Activated naive CD4-positive, alpha-beta T cell treated with anti-CD3 and anti-CD28 coated beads, Interleukin-2, amount 50 U/mL, for 16 hours (primary cell): ENCODE measurements at places on chromosomes 5 and 9.

DNA sequence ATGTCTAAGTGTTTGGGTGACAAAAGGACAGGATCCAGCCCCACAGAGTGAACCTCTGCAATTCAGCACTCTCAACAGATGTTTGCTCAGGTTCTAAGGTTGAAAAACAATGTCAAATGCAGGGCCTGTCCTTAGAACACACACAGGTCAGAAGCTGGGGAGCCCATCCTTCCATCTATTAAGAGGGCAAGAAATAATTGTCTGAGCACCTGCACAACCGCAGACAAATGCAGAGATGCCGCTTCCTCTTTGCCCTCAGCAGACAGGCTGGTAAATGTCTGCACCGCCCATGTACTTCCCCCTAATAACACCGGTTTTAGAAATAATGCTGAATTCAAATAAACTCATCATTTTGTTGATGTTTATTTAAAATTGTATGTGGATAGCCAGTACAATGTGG lies 414.5 kb upstream of the ADAMTS16 start:
- DNase-seq: no peak

GRCh38 chr9:16221366-16221765 lies 649.1 kb downstream of the BNC2 start:
- DNase-seq: no peak

- DNase-seq: no peak
These were observed 287.2 kb downstream of the ARRDC3 start for GRCh38 chr5:91095786-91096385.

- DNase-seq: no peak
These were observed 396.5 kb downstream of the ZNF608 start for GRCh38 chr5:124349931-124350330.

GRCh38 chr5:20446121-20446520 lies 458.1 kb upstream of the CDH18 start:
- no peak for DNase-seq

DNA sequence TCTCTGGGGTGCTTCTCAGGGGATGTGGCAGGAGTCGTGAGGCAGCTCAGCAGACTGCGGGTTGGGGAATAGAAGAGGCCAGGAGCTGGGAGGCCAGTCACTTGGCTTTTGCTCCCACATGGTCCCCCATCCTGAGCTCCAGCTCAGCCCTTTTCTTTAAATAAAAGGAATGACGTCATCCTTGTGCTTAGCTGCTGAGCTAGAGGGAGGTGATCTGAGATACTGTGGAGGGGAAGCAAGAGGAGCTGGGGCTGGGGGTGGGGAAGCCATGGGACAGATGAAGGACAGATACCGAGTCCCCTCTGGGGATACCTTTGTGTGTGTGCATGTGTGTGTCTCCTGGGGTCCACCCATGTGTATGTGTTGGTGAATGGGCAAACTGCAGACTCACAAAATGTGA lies 89.0 kb upstream of the ARAP3 start:
- DNase-seq: no peak

- DNase-seq: no peak
These were observed 822 bp upstream of the TNIP1 start for GRCh38 chr5:151081431-151082281.

DNA sequence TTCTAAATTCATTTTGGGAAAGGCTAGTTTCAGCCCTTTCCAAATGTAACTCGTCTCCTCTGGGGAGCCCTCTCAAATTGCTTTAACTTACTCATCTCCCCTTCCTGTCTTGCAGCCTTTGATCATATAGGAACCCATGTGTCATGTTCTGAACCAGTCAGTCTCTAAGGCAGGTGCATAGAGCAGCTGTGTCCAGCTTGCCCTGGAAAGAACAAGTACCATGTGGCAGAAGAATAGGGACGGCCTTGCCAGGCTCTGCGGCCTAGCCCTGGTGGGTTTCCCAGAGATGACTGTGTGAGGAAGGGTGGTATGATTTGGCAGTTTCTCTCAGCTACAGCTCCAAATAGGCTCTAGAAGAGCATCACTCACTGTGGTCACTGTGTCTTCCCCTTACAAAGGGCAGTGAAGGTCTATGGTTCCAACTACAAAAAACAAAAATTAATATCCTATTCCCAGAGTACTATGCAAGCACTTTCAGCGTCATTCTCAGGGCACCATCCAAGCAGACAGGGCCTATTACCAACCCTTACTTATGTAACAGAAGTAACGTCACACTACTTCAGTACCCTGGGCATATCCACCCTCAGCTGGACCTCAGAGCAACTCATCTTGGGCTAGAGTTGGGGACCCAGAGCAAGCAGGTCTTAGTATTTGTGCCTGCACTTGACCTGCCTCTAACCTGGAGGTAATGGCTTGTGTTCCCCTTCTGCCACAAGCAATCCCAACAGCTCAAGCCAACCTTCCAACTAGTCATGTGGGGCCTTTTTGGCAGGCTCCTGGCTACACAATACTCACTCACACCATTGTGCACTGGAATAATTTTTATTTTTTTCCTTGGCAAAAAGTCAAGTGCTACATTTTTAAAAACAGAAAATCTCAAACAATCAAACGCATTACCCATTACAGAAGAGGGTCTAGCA lies 37.2 kb upstream of the UBAP2 start:
- DNase-seq: no peak

DNA sequence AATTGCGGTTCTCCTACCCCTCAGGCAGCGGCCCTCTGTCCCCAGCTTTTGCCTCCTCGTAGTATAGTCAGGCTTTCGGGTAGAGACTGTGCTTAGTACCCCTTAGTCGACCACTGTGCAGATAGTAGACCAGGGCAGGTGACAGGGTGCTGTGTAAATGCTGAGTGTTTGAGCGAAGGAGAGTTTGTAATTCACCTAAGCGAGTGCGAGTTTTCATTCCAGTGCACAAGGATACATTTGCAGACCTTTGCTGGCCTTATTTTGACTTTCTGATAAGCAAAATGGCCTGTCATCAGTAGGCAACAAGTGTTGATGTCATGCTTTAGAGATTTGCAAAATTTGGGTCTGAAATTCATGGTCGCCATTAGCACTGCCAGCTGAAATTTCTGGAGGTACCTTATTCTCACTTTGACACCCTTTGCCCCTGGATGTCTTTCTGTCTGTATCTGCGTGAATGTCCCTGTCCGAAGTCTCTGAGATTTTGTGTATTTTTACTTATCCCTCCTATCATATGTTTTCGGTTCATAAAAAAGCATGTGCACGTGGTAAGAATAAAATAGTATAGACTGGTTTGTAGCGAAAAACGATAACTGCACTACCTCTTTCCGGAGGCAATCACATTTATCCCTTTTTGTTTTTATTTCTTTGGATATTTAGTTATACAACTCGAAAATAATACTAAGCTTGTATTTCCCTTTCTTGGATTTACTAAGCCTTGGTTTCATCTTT lies 1.9 kb downstream of the LMNB1 start:
- DNase-seq: no peak

GRCh38 chr9:93451849-93452709 lies 594 bp downstream of the FAM120A start:
- peak; percentile 53 for DNase-seq

DNA sequence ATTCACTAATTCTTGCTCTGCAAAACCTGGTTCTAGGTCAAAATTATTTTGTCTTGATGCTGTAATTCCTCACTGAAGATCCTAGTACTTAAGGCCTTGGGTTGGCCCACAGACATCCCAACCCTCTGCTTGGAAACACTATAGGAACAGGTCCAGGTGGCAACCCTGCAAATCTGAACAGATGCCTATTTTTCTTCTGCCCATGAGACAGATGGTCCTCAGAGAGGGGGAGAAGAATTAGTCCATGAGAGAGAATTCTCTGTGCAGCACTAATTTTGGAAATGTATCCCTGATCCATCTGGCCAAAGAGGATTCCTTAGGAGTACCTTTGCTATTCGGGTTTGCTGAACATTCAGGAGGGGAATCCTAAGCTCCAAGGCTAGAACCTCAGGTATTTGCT lies 156.3 kb downstream of the ELAVL2 start:
- no peak for DNase-seq

- no peak for DNase-seq
These were observed 14.5 kb downstream of the ADAM19 start for GRCh38 chr5:157561110-157561509.

- DNase-seq: no peak
These were observed 70.7 kb downstream of the SUSD1 start for GRCh38 chr9:112104401-112104800.

GRCh38 chr9:137082925-137083290 lies 3.9 kb upstream of the MAN1B1 start:
- DNase-seq: no peak

DNA sequence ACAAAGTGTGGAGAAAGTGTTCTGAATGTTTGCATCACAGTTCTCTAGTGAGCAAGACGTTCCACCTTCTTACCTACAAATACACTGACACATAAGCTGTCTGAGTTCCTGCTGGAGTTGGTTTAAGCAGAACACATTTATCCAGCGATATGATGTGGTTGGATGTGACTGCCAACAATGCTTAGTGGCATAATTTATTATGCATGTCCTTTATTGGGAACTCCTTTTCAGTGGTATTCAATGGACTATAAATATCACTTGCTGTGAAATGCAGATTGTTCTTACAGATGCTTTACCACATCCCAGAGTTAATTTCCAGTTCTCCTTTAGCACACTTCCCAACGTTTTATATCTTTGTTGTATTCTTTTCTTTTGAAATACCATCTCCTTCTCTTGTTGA lies 222.2 kb downstream of the LURAP1L start:
- DNase-seq: no peak

GRCh38 chr5:18975624-18976023 lies 1012.4 kb downstream of the CDH18 start:
- no peak for DNase-seq

DNA sequence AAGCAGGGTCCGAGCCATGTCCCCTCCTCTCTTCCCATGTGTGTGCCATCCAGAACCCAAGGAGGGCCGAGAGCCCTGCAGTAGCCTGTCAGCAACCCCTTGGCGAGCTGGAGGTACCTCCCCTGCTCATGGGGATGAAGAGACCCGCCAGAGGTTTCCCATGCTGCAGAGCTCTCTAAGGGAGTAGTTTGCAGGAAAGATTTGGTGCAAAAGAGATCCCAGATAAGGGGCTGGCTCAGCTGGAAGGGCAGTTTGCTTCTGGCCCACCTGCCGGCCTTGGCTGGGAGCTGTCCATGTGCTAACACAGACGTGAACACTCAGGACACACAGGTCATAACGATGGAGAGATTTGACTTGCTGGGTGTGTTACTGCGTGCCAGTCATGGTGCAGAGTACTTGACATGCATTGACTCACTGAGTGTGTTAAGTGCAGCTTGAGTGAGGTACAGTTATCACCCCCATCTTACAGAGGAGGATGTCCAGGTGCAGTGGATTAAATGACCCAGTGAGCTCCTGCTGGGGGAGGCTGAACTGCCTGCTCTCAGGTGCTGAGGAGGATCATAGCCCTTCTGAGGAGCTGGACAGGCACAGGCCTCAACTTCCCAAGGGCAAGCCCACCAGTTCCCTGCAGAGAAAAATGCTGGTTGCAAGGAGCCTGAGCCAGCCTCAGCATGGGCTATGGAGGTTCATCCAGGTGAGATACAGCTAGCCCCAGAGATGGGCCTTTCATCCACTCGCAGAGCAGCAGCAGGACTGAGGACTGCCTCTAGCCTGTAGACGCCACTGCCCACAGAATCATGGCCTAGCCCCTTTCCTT lies 6.3 kb upstream of the SLC25A48 start:
- no peak for DNase-seq

GRCh38 chr5:168530621-168531150 lies 1.6 kb downstream of the FBLL1 start:
- DNase-seq: no peak

DNA sequence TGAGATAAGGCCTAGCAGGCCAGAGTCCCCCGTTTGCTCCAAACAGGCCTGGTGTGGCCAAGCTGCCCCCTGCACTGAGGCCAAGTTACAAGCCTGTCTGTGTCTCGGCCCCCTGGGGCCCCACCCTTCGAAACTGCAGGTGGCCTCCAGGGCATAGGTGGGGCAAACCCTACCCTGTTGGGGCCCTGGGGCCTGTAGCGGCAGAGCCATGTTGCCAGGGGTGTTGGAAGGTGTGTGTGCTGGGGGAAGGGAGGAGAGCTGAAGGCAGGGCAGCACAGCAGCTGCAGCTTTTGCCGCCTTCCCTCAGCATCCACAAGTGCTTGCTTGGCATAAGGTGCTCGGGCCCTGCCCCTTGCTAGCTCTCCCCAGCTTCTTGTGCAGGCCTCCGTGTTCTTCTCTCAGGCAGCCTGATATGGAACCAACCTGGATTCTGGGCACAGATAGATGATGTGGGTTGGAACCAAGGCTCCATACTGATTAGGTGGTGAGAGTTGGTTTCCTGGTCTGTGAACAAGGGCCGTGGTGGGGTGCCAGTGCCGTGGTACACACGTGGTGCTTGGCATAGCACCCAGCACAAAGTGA lies 12.7 kb downstream of the IRF1 start:
- DNase-seq: peak; percentile 60

DNA sequence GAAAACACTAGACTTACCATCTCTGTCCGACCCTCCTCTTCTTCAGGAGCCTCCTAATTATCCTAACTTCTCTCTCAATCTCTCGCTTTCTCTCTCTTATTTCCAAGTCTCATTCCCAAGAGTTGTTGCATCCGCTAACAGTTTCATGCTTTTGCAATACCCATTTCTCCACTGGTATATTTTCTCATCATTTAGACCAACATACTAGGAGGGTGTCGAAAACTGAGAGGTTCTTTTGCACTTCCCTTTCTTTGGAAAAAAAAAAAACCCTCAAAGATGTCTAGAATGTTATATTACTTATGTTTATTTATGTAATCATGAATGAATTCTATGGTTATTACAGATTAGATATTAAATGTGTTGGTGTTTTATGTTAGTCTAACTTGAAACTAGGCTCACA lies 35.9 kb downstream of the SPZ1 start:
- DNase-seq: no peak

DNA sequence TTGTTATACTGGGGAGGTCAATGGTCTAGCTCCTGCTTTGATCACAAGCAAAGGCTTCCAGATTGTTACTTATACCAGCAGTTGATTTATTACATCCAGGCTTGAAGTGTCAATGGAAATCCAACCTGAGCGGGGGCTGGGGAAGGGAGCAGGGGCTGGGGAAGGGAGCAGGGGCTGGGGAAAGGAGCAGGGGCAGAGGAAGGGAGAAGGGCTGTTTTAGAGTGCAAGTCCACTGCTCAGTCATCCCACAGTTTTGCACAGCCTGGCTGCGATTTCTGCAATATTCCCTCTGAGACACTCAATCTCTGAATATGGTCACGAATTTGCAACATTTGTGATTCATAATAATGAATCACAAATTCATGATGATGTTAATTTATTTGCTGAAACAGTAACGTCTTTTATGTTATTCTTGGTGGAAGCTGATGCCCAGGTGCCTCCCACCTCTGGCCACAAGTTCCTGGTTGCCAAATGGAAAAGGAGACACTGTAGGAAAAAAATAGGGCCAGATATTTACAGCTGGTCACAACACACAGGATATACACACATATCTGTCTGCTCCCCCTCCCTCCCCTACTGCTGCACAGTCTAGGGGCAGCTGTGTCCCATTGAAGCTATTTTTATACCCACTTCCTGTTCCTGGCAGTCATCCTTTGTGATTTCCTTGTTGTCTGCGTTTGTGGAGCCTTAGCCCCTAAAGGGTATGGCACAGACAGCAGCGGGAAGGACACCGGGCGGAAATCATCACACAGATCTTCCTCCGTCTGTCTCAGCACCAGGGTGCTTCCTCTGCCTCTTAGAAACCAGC lies 325.1 kb downstream of the GADD45G start:
- no peak for DNase-seq
